Breast epithelium (tissue), 4 donors: ENCODE measurements at places on chromosomes 3 and 15.

- no peak for DNase-seq
Measured at GRCh38 chr15:37814847-37815515, 119.5 kb upstream of the TMCO5A start.

GRCh38 chr3:57100046-57100695 is 39.7 kb downstream of the SPATA12 start:
- peak; percentile 59 for DNase-seq

DNA sequence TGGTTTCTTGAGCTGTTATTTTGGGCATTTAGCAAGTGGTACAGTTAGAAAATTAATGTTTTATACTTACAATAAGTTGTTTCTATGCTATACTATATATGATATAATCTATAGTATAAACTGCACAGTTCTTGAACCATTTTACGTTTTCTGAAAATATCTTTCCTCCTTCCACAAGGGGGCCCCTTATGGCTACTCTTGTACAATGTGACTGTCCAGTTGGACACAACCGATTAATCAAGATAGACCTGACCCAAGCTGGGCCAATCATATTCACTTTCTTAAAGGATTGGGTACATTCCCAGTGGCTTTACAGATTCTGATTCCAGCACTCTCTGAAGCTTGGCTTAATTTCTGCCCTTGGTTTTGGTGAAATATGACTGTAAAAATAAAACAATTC is 953.4 kb downstream of the AGBL1 start:
- DNase-seq, result no peak

DNA sequence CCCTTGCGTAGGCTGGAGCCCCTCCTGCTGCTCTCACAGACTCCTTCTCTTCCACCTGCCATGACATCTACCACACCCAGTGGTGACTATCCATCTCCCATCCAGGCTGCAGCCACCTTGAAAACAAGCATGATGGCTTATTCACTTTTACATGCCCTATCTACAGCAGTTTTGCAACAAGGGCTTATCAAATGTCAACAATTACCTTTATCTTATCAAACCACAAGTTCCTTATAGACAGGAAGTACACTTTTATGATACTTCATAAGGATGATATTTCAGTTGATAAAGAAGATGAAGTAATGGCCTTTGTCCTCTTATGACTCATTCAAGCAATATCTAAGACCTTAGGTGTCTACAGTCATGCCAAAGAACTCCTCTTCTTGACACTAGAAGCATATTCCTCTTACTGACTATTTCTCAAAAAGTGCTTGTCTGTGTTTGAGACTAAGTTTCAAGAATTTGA is 125.3 kb upstream of the SPRED1 start:
- no peak for DNase-seq

GRCh38 chr3:42129014-42129953 is 38.1 kb downstream of the TRAK1 start:
- DNase-seq, result no peak

GRCh38 chr15:69666441-69666882 is 213.8 kb downstream of the RPLP1 start:
- no peak for DNase-seq

DNA sequence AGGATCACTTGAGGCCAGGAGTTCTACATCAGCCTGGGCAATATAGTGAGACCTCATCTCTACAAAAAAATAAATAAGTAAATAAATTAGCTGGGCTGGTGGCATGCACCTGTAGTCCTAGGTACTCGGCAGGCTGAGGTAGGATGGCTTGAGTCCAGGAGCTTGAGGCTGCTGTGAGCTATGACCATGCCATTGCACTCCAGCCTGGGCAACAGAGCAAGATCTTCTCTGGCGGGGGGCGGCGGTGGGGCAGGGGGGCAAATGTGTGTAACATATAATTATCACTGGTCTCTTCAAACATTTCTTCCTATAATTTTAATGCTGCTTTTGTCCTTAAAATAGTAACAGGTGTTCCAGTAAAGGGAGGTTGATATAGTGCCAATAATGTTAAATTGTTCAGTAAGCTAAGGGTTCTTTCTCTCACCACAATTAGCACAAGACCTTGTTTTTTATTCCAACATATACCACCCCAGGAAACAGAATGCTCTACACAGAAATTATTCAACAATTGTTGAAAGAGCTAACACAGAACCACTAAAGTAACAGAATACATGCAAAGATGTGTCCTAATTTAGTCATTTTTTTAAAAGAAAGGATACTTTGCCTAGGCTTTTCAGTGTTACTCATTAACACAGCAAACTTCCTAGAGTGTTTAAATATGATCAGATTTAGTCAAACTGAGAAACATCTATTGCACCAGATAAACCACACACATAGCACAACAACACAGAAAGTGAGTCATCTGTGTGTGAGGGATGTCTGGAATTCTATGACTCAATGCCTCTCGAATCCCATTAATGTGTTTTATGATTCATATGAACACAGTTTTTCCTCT is 29.1 kb downstream of the ANKRD28 start:
- no peak for DNase-seq

GRCh38 chr3:134601539-134602439 is 49.0 kb downstream of the KY start:
- no peak for DNase-seq

DNA sequence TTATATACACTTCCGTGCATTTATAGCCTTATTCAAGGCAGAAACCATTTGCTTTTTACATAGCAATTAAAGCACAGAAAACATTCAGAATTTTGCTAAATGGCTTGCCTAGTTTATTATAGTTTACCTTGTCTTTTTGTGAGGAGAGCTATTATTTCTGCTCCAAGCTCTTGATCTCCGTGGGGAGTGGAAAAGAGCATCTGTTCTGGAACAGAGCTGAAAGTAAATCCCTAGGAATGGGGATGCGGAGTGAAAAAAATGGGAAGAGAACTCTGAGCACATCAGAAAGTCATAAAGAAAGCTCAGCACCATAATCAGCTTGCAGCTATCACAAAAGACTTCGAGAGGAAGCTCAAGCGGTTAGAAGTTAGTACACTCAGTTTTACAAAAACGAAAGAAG is 1006.7 kb downstream of the ROBO2 start:
- DNase-seq, result no peak

- DNase-seq, result no peak
Measured at GRCh38 chr3:127886231-127886955, 28.6 kb upstream of the KBTBD12 start.

DNA sequence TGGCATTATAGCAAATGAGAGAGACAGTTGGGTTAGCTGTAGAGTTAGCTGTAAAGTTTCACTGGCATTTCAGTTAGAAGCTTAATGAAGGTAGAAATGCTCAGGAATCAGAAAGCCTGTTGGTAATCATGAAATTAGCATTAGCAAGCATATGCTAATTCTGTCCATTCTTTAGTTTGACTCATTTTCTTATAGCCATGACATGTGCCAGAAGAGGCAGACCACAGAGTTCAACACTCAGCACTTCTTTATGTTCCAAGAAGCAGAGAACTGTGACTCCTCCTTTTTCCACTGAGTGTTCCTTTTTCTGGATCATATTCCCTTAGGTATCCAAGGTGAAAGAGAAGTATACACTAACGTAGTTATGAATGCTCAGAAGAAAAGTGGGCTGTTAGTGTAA is 276.2 kb upstream of the SGO1 start:
- DNase-seq, result no peak

DNA sequence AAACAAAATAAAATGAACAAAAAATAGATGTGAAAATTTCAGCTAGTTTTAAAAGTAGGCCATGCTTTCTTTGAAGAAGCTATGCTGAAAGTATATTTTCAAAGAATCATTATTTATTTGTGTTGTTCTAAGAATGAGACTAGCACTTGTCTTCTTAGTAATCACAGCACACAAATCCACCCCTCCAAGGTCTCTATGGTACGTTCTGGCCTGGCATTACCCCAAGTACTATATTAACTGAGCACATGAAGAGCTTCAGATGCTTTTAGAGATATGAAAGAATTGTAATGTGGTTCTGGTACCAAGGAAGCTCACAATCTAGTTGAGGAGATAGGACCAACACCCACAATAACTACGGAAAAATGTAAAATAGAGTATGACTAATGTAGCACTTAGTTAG is 416.5 kb downstream of the PLCL2 start:
- DNase-seq, result no peak

DNA sequence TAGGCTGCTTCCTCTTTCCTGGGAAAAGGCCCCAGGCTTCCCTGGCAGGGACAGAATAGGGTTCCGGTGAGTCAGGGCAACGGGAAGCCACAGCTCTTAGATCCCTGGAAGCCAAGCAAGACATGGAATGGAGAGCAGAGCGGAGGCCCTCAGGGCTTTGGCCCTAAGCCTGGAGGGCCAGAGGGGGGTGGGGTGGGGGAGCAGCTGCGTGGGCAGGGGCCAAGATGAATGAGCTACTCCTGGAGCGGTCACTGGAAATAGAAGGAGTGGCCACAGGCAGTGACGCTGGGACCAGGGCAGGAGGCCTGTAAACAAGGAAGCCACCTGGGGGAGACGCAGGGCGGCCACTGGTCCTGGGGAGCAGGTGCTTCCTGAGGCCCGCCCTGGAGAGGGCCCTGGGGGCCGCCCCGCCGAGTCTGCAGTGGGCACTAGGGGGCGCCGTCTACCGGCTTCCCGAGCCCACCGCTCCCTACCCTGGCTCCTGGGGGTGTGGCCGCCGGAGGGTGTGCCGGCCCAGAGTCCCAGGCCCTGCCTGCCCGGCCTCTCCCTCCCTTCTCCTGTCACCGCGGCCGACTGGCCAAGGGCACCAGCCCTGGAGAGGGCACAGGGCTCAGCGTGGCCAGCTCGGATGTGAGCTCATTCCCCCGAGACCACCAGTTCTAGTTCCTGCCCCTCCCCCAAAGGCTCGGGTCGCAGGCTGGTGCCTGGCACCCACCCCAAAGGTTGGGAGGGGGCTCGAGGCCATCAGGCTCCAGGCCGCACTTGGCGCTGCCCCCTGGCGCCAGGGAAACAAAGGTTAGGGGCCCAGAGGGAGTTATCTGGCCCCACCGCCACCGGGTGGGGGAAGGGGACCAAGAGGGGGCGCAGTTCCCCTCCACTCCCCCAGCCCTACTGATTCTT is 12.1 kb downstream of the VPS18 start:
- DNase-seq, result peak; percentile 88

DNA sequence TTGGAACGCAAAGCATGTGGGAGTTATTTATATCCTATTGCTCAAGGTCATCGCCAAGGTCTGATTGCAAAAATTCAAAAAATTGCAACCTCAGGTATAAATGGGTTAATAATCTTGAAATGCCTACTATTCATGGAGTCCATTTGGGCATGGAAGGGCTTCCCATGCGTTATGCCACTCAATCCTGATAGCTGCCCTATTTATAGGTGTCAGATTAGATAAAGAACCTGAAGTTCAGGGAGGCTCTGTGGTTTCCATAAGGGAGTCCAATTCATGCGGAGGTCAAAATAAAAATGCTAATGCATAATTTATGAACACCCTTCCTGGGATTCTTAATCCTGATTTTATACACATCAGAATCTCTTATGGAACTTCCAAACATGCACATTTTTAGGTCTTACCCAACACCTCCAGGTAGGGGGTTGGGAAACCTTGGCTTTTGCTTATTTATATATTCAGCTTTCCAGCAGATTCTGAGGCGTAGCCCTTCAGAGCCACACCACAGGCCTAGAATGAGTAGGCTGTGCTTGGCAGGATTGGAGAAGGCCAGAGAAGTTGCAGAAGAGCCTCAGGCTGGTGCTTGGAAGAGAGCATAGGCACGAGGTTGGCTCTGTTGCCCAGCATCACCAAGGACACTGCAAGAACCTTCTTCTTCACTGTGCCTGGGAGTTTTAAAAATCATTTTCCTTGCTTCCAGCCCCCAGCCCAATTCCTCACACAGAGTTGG is 324.4 kb upstream of the CFAP20DC start:
- peak; percentile 21 for DNase-seq

GRCh38 chr3:110583373-110583935 is 488.2 kb upstream of the NECTIN3 start:
- DNase-seq, result no peak

DNA sequence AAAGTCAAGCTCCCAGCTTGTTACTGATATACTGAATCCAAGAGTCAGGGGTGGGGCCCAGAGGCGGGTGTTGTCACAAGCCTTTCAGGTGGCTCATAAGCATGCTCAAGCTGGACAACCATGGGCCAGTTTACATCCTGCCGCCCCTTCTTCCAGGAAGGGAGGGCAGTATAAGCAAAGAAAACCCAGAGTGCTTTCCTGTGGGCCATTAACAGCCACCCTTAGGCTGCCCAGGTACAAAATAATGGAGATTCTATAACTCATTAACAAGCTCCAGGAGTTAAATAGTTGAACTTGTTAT is 183.2 kb downstream of the NTRK3 start:
- no peak for DNase-seq

DNA sequence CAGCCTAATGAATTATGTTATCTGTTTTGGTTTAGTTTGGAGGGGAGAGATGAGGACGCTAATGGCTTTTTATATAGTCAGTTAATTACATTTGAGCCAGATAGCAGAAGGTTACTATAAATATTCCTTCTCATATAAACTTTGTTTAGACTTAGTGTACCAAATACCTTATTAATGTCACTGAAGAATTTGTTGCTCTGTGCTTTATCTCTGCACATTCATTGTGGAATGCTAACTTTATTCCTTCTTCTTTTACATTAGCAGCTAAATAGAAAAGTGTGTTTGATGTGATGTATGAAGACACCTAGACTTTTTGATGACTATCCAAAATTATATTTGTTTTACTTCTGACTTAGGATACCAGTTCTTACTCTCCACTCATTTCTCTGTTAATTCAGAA is 105.2 kb downstream of the EPHA3 start:
- no peak for DNase-seq

GRCh38 chr15:69320977-69321554 is 22.4 kb downstream of the PAQR5 start:
- no peak for DNase-seq

- DNase-seq, result no peak
Measured at GRCh38 chr3:107681396-107681795, 158.6 kb downstream of the BBX start.

- DNase-seq, result no peak
Measured at GRCh38 chr3:38878646-38879045, 62.6 kb upstream of the SCN10A start.

GRCh38 chr15:49813625-49814024 is 192.8 kb downstream of the DTWD1 start:
- DNase-seq, result no peak

GRCh38 chr15:97319291-97319690 is 641.2 kb upstream of the ARRDC4 start:
- no peak for DNase-seq

GRCh38 chr15:85047271-85047948 is 65.8 kb downstream of the PDE8A start:
- no peak for DNase-seq

GRCh38 chr3:158528076-158528674 is 42.8 kb upstream of the MLF1 start:
- DNase-seq, result no peak

- no peak for DNase-seq
Measured at GRCh38 chr15:90838139-90838538, 30.2 kb upstream of the FURIN start.

- DNase-seq, result no peak
Measured at GRCh38 chr3:122727766-122728165, 47.1 kb downstream of the PARP14 start.

- no peak for DNase-seq
Measured at GRCh38 chr3:118171236-118171852, 863.3 kb downstream of the IGSF11 start.

GRCh38 chr15:68025835-68026424 is 28.2 kb upstream of the PIAS1 start:
- no peak for DNase-seq
